ENCODE measurements at places on chromosomes 3 and 15. TPM values are rescaled to one million over a fixed set of nuclear protein-coding genes. Genes with fewer than 3 reads are reported as not detected.

ADAMTS17 gene
- total RNA-seq = not detected

PTH1R gene
- total RNA-seq = not detected

CASR gene
- total RNA-seq = not detected

GLDN gene
- total RNA-seq = not detected

GOLGA6L7 gene
- not detected for total RNA-seq

GRCh38 chr15:62307551-62307950, 142.5 kb upstream of the C2CD4B start:
- no peaks in the 10 kb centered on the region for H3K36me3 ChIP-seq
- peaks cover 29% of the 10 kb centered on the region for H3K27me3 ChIP-seq
- H3K4me1 ChIP-seq = peaks cover 3% of the 10 kb centered on the region
- no peak overlapping the region for H3K4me3 ChIP-seq
- no peak for DNase-seq

DNA sequence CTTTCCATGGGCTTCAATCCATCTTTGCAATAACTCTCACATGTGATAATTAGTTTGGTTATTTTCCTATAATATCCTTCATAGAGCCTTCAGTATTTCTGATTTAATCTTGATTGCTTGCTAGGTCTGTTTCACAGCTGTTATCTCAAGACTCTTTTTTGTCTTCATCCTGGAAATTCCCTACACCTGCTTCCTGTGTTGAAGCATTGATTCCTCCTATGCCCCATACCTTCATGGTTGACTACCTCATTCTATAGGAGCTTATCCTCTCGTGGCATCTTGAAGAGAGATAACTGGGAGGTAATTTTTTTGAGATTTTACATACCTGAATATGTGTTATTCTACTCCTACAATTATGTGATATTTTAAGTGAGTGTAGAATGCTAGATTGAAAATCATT, 26.7 kb downstream of the PIK3CA start:
- peak overlapping the region; percentile 48 for H3K4me3 ChIP-seq
- H3K27me3 ChIP-seq = no peaks in the 10 kb centered on the region
- H3K36me3 ChIP-seq = peaks cover 4% of the 10 kb centered on the region
- no peak for DNase-seq

EID1 gene
- 54.4 TPM for total RNA-seq

DNA sequence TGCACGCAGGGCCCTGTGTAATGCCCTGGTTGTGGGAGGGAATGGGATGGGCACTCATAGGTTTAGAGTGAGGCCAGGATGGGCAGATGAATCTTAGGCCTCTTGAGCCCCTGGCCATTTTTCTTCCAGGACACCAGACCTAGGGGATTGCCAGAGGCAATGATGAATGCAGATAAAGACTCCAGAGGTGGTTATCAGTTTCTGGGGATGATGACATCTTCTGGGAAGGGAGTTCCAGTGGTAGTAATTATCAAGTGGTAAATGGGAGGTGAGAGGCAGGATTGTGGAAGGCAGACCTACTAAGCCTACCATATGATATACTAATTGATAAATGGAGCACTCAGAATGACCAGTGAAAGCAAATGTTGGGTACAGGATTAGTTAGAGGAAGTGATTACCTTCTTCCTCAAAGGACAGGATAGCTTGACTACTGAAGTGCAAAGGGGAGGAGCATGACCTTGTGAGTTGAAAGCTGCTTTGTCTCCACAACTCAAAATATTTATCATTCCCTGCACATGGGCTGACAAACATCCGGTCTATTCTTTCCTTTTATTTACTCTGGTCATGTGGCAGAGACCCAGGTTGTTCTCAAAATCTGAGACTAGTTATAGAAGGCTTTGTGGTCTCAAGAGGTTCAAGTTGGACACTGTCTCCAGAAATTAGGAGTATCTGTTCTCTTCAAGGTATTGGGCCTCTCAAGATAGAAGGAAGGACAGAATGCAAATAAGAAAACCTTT, 10.2 kb upstream of the MAPK6 start:
- no peak overlapping the region for H3K27ac ChIP-seq
- no peaks in the 10 kb centered on the region for H3K27me3 ChIP-seq
- H3K36me3 ChIP-seq = no peaks in the 10 kb centered on the region
- no peak overlapping the region for H3K4me3 ChIP-seq

DNA sequence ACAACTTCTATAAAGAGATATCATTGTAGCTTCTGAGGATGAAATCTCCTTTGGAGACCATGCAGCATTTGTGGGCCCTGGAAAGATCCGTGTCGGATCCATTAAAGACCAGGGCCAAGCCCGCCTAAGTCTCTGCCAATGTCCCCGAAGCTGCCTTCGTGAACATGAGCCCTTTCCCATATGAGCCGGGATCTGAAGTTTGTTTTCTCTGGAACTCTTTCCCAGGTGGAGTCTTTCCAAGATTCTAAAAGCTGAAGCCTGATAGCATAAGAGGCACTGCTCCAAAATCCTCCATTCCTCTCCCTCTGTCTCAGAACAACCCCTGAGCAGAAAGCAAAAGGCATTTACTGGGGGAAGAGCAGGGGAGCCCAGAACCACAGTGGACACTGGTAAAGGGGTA, 274.6 kb downstream of the NTRK3 start:
- no peak overlapping the region for H3K27ac ChIP-seq
- H3K36me3 ChIP-seq = no peaks in the 10 kb centered on the region
- H3K27me3 ChIP-seq = peaks cover 2% of the 10 kb centered on the region
- H3K4me1 ChIP-seq = no peaks in the 10 kb centered on the region
- no peak overlapping the region for H3K4me3 ChIP-seq

DNA sequence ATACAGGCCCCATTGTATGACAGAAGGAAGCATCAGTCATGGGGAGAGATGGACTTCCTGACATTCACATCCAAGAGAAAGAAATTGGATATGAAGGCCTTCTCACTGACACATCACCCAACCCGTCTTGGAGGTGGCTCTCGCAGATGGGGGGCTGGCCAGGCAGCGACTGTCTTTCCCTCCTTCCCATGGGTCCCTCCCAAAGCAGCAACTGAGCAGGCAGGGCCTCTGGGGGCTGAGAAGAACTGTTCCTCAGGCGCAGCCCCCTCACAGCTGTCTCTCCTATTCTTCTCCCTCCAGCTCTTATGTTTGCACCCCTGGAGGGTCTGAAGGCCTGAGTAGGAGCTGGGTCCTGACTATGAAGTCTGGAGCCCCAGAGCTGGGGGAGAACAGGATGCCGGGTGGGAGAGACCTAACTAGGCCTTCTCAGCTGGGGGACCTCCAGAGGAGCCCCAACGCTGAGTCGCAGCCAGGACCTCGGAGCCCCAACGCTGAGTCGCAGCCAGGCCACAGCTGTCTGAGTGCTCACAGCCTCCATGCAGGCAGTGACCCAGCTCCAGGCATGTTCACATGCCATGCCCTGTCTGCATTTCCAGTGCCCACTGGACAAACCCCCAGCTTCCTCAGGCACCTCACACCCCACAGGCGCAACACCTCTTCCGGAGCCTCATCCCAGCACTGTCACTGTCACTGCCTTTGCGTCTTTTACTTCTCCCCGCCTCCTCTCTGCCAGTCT, 29.6 kb downstream of the UMPS start:
- H3K27me3 ChIP-seq = peaks cover 5% of the 10 kb centered on the region
- peaks cover 4% of the 10 kb centered on the region for H3K4me1 ChIP-seq

DNA sequence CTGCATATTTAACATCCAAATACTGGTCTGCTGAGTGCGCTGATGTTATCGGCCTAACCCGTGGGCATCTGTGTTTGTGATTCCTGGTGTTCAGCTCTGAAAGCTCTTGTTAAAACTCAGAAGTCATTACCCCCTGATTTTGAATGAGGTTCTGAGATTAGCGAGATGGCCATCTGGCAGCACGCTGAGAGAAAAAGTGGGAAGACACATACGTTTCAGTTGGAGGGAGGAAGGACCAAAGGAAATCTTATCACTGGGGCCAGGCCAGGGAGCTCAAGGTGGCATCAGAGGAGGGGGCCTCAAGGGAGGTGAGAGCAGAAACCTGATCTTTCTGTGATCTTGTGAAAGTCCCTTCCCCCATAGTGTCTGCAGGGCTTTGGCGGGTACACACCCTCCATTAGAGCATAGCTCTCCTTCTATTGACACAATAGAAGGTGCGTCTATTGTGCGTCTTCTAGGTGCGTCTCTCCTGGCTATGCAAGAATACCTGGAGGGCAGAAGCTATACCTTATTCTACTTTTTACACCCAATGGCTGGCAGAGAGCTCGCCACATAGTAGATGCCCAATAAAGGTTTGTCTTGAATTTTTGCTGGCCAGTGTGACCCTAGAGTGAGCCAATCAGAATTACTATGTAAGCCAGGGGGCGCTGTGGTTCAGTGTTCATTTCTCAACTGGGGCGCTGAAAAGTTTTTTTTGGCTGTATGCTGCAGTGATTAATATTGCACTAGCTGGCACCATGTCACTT, 182.4 kb downstream of the SHQ1 start:
- DNase-seq = no peak
- no peaks in the 10 kb centered on the region for H3K36me3 ChIP-seq
- H3K27me3 ChIP-seq = peaks cover 6% of the 10 kb centered on the region
- no peaks in the 10 kb centered on the region for H3K4me1 ChIP-seq

GRCh38 chr3:128432971-128433836, 33.5 kb downstream of the DNAJB8 start:
- H3K27ac ChIP-seq = no peak overlapping the region

GRCh38 chr3:57956833-57957174, 51.4 kb upstream of the FLNB start:
- peaks cover 19% of the 10 kb centered on the region for H3K4me1 ChIP-seq
- H3K27me3 ChIP-seq = no peaks in the 10 kb centered on the region
- H3K27ac ChIP-seq = no peak overlapping the region
- DNase-seq = no peak
- no peak overlapping the region for H3K4me3 ChIP-seq

PLSCR5 gene
- total RNA-seq = not detected

SI gene
- not detected for total RNA-seq

GRCh38 chr15:57251308-57251707, 125.0 kb upstream of the CGNL1 start:
- H3K27ac ChIP-seq = no peak overlapping the region
- H3K4me1 ChIP-seq = no peaks in the 10 kb centered on the region
- H3K27me3 ChIP-seq = no peaks in the 10 kb centered on the region
- peaks cover 55% of the 10 kb centered on the region for H3K36me3 ChIP-seq
- H3K4me3 ChIP-seq = no peak overlapping the region

- no peak for DNase-seq
- no peaks in the 10 kb centered on the region for H3K36me3 ChIP-seq
- no peak overlapping the region for H3K27ac ChIP-seq
- H3K27me3 ChIP-seq = no peaks in the 10 kb centered on the region
- H3K4me3 ChIP-seq = no peak overlapping the region
Measured at GRCh38 chr3:34056181-34056910, 257.9 kb downstream of the PDCD6IP start.

GRCh38 chr3:103002425-103003176, 567.8 kb downstream of the ZPLD1 start:
- H3K4me3 ChIP-seq = no peak overlapping the region
- no peak for DNase-seq
- H3K36me3 ChIP-seq = no peaks in the 10 kb centered on the region
- H3K27me3 ChIP-seq = no peaks in the 10 kb centered on the region

DNA sequence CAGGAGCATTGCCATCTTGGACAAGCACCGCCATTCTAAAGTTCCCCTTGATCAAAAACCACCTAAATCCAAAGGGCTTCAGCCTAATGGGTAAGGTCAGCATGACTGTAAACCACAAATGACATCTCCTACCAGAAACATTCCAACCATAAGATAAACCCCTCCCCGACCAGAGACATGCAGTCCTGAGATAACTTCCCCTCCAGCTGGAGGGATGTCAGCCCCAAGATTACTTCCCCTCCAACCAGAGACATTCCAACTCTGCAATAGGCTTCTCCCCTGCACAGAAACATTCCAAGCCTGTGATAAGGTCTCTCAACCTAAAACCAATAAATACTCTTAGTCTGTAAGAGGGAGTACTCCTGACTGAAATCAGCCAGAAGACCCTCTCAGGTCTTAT, 62.7 kb upstream of the DNAJC19 start:
- H3K4me3 ChIP-seq = no peak overlapping the region
- no peak for DNase-seq
- no peak overlapping the region for H3K27ac ChIP-seq
- H3K4me1 ChIP-seq = no peaks in the 10 kb centered on the region
- no peaks in the 10 kb centered on the region for H3K36me3 ChIP-seq
- H3K27me3 ChIP-seq = peaks cover 5% of the 10 kb centered on the region

GRCh38 chr15:79117442-79118204, 27.0 kb upstream of the RASGRF1 start:
- H3K4me1 ChIP-seq = no peaks in the 10 kb centered on the region
- peaks cover 16% of the 10 kb centered on the region for H3K27me3 ChIP-seq
- H3K36me3 ChIP-seq = no peaks in the 10 kb centered on the region
- no peak overlapping the region for H3K27ac ChIP-seq
- no peak overlapping the region for H3K4me3 ChIP-seq
- DNase-seq = no peak

DAZL gene
- total RNA-seq = not detected

DNA sequence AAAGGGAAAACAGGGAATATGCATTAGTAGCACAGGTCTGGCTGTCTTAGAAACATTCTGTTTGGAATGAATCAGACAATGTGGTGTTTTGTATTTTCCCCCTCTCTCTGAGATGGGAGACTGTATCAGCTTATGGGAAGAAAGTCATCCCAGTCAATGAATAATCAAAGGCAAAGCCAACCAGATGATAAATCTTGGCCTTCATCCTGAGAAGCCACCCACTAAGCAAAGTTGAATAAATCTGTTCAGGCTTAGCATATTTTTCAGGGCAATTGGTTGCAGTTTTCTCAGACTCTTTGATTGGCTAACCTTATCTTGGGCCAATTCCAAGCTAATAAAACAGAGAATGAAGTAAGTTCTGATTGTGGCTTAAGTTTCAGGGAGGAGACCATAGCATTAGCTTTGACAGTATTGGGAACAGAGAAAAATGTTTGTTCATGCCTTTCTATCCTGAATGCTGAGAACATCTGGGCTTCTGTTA, 63.6 kb upstream of the ARL8B start:
- DNase-seq = no peak
- H3K4me1 ChIP-seq = peaks cover 38% of the 10 kb centered on the region
- H3K36me3 ChIP-seq = no peaks in the 10 kb centered on the region
- no peak overlapping the region for H3K27ac ChIP-seq

DNA sequence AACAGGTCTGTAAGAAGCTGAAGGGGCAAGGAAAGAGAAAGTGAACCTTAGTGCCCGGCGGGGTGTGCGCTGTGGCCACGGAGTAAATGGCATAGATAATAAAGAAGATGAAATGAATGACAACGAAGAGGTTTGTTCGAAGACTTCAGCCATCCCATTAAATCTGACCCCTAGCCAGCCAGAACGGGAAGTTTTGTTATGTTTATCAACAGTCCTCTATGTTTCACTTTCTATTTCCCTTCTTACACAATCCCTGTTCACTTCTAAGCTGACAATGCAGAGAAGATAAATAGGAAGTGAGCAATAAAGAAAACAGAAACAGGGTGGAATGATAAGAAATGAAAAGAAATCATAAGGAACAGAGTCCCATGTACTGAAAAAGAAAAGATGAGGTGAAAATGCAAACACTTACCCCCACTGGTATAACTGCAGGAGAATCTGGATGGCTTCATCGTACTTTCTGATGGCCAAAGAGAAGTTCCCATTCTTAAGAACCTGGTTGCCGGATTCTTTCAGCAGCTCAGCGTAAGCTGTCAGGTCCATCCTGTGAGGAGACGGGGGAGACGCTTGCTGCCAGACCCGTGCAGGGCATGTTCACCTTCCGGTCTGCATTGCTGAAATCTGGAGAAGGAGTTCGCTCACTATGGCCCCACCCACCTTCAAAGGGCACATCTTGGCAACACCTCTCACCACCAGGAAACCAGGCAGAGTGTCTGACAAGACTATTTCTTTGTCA, 36.8 kb downstream of the TRANK1 start:
- peaks cover 18% of the 10 kb centered on the region for H3K36me3 ChIP-seq
- H3K4me3 ChIP-seq = peak overlapping the region; percentile 93
- peaks cover 80% of the 10 kb centered on the region for H3K4me1 ChIP-seq

PDE12 gene
- total RNA-seq = 24.8 TPM

- H3K36me3 ChIP-seq = no peaks in the 10 kb centered on the region
- peaks cover 10% of the 10 kb centered on the region for H3K27me3 ChIP-seq
- DNase-seq = no peak
- H3K4me3 ChIP-seq = no peak overlapping the region
- H3K4me1 ChIP-seq = peaks cover 12% of the 10 kb centered on the region
- no peak overlapping the region for H3K27ac ChIP-seq
Measured at GRCh38 chr3:46900007-46900292, 22.4 kb downstream of the PTH1R start.
